ENCODE measurements at places on chromosomes 2 and 18.

DNA sequence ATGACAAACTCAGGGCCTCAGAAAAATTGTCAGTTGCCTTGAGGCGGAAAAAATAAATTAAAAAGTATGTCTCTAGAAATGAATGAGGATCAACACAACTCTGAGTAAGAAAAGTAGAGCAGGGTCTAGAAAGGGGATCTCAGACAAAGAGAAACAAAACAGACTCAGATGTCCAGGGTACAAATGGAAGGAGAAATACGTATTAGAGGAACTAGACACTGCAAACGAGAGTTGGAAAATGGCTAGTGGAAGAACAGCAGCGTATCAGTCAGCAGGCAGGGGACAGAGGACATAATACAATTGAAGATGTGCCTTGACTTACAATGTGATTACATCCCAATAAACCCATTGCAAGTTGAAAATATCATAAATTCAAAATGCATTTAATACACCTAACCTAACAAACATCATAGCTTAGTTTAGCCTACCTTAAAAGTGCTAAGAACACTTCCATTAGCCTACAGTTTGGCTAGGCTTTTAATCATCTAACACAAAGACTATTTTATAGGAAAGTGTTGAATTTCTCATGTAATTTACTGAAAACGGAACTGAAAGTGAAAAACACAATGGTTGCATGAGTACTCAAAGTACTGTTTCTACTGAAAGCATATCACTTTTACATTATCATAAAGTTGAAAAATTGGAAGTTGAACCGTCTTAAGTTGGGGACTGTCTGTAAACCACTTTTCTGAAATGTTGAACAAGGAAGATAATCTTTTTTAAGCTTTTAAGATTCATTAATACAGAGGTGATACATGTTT is 182.8 kb downstream of the NBAS start:
- no peak for DNase-seq

DNA sequence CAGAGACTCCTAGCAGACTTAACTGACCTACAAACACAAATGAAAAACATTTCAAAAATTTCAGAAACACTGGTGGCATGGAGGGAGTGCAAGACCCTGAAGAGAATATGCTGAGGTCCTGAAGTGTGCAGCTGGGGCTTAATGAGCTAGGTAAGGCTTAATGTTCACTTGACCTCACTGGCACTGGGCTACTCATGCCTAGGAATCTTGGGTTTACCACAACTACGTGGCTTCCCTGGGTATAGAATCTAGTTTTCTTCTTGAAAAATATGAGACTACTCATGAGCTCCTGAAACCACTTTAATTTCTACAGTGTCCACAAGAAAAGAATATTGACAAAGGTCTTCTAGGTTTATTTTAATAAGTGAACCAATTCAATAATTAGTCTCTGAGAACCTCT is 139.8 kb downstream of the HNMT start:
- DNase-seq, result no peak

GRCh38 chr2:46167924-46168323 is 129.3 kb upstream of the EPAS1 start:
- DNase-seq, result no peak

- no peak for DNase-seq
Measured at GRCh38 chr2:46874236-46874929, 41.2 kb downstream of the MCFD2 start.

DNA sequence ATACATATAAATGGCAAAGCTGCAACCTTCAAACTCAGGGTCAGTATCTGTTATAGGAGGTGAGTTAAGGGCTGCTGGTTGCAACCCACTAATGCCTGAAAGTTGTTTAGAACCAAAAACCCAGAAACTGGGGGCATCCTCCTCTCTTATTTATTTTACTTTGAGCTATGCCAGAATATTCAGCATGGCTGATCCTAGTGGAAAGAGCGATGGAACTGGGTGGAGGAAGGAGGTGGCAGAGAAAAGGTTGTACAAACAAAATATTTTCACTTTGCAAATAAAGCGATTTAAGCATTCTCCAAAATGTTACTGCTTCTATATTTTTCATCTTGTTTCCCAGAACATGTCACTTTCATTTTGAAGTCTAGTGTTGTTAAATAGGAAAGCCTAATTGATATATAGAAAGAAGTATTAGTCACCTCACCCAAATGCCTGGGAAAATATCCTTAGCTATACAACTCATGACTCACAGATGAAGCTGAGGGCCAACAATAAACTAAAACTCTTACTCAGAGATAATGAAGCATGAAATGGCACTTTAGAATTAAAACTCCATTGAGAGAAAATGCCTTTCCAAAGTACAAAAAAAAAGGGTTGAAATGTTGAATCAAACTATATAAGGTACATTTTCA is 251.4 kb upstream of the UBE2E3 start:
- DNase-seq, result no peak

DNA sequence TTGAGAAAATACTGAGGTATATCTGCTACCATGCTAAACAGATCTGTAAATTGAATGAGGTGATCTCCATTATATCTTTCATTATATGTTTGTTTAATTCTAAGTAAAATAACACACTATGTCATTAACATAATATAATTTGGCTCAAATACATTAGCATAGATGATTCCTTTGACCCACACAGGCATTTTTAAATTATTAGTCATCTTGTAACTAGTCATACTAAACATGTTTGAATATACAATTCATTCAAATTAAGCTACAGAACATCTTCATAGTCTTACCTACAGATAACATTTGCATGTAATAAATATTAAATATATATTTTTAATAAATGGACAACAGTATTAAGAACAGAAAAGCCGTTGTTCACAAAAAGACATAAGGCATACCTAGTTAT is 52.7 kb upstream of the KYNU start:
- no peak for DNase-seq

DNA sequence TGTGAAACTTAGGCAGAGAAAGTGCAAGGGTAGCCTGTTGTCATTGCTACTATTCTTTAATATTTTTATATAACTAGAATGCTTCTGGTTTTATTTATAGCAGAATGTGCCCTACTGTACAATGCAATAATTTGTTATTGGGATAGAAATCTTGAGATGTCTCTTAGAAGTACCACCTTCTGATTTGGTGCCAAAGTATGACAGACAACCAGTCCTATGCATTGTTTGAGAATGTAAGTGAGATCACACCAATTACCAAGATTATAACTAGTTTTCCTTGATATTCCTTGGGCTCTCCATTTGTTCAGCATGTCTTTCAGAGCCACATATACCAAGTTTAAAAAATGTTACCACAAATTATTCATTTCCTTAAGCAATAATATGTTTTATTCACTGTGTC is 399.7 kb downstream of the CPS1 start:
- no peak for DNase-seq

DNA sequence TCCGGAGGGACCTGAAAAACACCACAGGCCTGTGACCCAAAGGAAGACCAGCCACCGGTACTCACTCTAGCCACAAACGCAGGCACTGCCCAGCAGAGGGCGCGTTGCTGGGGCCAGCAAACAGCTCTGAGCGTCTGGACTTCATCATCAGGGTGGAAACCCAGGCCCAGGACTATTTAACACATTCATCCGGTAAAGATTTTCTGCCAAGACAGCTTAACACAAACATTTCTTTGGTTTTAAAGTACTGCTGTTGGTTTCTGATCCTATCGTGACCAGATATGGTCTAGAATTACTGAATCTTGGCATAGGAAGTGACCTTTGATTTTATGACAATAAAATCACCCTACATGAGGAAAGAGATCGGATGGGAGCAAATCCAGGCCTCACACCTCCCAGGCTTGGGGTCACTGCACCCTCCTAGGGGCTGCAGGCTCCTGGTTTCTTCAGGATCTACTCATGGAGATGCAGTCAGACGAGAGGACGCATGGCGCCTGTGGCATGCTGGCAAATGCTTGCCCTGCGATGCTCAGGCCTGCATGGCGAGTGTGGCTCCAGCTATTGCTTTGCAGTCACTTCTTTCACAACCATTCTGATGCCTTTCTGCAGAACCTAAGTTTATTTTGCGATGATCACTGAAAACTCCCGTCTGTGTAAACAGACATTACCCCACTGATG is 130.4 kb downstream of the COL4A4 start:
- DNase-seq, result peak; percentile 11

GRCh38 chr2:176960061-176960460 is 252.5 kb upstream of the HNRNPA3 start:
- DNase-seq, result no peak

GRCh38 chr2:172219201-172219600 is 116.5 kb upstream of the DLX2 start:
- no peak for DNase-seq

Data from stimulated activated CD4-positive, alpha-beta T cell treated with anti-CD3 and anti-CD28 coated beads, Interleukin-4, amount 100 ng/mL, for 4 hours (primary cell).